ENCODE measurements at places on chromosomes 7 and 10.
A peak's percentile ranks its signal among the peaks of the same experiment; 100 is the strongest.

DNA sequence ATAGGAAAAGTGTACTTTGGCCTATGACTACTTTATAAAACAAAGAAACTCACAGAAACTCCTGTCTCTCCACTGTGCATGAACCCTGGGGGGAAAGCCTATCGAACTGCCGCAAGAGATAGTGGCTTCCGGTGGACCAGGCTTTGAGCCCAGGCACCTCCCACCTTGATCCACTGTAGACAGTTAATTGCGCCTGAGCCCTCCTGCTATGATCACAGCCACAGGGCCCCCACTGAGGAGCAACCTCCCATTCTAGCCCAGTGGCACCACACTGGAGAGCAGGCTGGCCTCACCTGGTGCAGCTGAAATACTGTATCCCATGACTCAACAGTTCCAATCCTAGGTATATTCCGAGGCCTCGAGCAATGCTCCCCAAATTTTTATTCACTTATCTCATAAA is 98.8 kb downstream of the COBL start:
- no peak for DNase-seq

GRCh38 chr7:85201209-85201608 is 14.4 kb upstream of the SEMA3D start:
- no peak for DNase-seq

DNA sequence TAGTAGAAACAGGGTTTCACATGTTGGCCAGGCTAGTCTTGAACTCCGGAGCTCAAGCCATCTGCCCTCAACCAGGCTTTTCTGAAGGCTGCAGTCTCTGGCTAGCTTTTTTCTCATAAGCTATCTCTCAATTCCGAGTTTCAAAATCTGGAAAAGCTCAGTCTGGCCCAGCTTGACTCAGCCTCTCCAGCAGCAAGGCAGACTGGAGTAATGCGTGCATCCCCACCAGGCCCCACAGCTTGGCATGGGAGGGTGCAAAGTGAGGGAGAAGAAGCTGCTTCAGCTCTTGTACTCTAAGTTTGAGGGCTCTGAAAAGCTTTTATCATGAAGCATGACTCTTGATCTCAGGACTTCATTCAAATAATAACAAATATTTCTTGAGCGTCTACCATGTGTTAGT is 4.8 kb downstream of the DHTKD1 start:
- DNase-seq: no peak

DNA sequence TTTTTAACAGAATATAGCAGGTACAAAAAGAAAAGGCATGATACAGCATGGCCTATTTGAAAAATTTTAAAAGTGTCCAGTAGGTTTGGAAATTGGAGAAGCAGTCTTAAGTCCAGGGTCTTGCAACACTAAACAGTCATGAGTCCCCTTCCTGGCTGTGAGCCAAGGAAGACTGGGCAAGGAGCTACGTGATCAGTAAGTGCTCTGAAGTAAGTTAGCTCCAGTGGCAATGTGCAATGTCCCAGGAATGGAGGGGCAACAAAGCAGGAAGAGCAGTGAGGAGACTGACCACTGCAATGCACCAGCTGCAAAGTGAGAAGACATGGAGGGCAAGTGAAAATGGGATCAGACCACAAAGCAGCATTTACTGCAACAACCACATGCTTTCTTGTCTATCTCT is 72.9 kb upstream of the GRID1 start:
- DNase-seq: no peak

DNA sequence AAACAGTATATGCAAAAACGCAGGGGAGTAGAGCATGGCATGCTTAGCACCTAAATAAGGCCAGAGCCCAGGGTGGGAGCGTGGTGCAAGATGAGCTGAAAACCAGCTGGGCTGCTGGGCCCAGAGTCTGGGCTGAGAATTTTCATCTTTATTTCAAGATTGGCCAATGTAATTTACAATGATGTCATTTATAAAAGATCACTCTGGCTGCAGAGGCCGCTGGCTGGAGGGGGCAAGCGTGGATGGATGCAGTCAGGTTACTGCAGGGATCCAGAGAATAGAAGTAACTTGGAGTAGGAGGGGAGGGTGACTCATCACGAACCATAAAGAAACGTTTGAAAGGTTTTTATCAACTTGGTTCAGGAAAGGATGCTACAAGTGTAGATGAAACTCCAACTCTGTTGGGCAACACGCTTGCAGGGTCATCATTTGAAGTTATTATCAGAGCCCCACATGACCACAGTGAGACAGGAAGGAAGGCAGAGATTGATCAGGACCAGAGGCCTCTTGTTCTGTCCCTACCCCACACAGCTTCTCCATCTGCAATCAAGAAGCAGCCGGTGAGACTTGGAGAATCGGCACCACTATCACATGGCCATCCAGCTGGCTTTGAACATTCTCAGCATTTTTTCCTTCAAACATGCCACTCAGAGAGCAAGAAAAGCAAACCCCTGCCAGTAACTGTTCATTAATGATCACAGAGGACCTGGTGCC is 49.2 kb downstream of the ODAD2 start:
- no peak for DNase-seq

- DNase-seq: no peak
These were observed 189.0 kb upstream of the SH2B2 start for GRCh38 chr7:102097601-102098161.

GRCh38 chr10:71964743-71965515 is 734 bp downstream of the CHST3 start:
- no peak for DNase-seq

DNA sequence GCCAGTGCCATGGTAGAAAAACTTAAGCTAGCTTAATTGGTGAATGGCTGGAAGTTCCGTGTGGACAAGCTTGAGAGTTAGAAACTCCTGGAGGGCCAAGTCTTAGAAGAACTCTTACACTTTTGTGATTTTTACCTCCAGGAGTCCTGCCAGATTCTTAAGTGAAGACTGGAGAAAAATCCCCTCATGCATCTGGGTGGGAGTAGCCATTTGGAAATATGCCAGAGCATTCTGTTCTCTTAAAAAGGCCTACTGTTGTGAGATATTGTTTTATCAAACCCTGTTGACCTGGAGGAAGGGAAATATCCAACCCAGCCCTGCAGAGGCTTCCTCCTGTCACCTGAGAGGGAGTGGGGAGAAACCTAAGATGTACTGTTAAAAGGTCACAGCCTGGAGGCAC is 17.6 kb upstream of the MCM10 start:
- DNase-seq: no peak

DNA sequence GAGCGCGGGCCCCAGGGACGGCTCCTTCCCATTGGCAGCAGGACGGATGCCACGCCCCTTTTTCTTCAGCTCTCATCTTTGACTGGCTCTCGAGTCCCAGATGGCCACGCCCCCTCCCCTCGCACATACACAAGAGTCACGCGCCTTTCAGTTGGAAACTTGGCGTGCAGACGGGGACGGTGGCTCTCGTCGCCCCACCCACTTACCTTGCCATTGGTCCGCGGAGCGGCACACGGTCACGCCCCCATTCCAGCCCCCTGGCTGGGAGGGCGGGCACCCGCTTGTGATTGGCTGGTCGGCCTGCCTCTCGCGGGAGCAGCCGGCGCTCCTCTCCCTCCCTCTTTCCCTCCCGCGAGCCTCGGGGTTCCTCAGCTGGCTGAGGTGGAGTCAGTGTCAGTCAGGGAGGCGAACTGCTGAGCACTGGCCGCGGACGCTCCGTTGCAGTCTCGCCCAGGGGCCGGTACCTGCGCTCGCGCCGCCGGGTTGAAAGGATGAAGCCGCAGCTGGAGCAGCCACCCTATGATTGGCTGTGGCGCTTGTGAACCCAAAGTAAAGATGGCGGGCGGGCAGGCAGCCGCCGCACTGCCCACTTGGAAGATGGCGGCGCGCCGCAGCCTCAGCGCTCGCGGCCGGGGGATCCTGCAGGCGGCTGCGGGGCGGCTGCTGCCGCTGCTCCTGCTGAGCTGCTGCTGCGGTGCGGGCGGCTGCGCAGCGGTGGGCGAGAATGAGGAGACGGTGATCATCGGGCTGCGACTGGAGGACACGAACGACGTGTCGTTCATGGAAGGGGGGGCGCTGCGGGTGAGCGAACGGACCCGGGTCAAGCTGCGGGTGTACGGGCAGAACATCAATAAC is at the start of gene CNNM2:
Gene CNNM2 (plus strand): TSS at position 333 of the 855 bp plus-strand sequence. CDS start 187 bp downstream, at position 520.
- peak; percentile 100 for DNase-seq

DNA sequence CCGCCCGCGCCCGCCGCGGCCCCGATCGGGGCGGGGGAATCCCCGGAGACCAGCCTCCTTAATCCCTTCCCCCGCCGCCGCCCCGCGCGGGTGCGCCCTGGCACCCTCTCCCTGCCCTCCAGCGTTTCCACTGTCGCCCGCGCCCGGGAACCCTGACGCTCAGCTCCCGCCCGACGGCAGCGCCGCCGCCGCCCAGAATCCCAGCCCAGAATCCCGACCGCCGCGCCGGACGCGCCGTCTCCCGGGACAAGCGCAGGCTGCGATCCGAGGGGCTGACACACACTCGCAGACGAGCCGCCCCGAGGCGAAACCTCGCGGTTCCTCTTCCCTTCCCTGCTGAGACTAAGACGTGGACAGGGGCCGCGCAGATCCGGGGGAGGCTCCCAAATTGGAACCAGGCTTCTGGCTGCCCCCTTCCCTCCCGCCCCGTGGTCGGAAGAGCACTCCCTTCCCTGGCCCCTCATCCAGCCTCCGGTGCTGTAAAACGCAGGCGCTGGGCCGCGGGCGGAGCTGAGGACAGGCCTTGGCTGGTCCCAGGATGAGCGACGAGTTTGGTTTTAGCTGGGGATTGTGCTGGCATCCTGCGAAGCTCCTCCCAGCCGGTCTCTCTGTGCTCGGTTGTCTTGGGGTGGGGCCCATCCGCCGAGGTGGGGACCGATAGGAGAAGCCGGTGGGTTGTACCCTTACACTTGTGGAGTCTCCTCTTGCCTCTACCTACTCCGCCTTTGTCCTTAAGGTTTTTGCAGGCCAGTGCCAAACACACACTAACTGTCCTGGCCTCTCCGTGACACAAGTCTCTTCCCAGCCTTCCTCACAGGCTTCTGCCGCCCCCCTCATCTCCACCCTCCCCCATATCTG is 1.1 kb downstream of the MARVELD1 start:
- no peak for DNase-seq

- no peak for DNase-seq
These were observed 67.7 kb downstream of the ZMIZ1 start for GRCh38 chr10:79136236-79137005.

GRCh38 chr7:78253850-78254725 is 455.5 kb downstream of the PHTF2 start:
- no peak for DNase-seq

GRCh38 chr10:9091530-9092093 is 1037.1 kb downstream of the GATA3 start:
- DNase-seq: no peak

- DNase-seq: no peak
These were observed 68.7 kb downstream of the EGFR start for GRCh38 chr7:55087521-55087961.

Data from stimulated activated CD4-positive, alpha-beta T cell treated with anti-CD3 and anti-CD28 coated beads, Interleukin-1b, Interleukin-23, amount 100 ng/mL, for 1 hour (primary cell).